Astrocyte (in vitro differentiated cells and primary cell): ENCODE measurements at places on chromosomes 2 and 18.

DNA sequence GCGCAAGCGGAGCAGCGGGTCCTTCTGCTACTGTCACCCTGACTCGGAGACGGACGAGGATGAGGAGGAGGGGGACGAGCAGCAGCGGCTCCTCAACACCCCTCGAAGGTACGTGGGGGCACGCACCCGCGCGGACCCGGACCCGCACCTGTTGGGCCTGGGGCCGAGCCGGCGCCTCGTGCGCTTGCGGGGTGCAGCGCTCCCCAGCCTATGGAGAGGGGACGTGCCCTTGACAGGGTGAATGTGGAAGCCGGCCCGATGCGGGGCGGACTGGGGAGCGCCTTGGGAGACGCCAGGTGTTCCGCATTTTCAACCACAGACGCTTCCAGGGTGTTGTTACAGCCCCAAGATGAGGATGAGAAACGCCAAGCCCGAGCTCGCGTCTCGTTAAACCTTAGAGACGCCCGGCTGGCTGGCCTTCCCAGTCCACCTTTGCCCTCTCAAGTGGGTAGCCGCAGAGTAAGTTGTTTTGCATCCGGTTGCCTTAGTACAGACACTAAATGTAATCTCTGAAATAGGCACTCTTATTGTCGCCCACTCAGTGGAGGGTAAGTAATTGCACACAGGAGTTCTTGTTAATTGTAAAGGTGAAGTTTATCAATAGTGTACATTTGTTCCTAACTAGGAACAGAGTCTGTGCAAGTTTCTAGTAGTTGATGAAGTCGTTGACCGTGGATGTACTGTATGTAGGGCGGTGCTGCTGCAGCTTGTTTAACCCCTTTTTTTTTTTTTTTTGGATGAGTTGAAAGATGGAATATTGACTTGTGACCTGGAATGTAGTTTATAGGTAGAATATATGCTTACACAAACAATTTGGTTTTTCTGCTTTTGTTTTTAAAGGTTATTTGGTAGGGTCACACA, 815 bp downstream of the GMCL1 start:
- peak; percentile 12 for DNase-seq

GRCh38 chr2:156797832-156798231, 361.7 kb downstream of the GPD2 start:
- no peak for DNase-seq

DNA sequence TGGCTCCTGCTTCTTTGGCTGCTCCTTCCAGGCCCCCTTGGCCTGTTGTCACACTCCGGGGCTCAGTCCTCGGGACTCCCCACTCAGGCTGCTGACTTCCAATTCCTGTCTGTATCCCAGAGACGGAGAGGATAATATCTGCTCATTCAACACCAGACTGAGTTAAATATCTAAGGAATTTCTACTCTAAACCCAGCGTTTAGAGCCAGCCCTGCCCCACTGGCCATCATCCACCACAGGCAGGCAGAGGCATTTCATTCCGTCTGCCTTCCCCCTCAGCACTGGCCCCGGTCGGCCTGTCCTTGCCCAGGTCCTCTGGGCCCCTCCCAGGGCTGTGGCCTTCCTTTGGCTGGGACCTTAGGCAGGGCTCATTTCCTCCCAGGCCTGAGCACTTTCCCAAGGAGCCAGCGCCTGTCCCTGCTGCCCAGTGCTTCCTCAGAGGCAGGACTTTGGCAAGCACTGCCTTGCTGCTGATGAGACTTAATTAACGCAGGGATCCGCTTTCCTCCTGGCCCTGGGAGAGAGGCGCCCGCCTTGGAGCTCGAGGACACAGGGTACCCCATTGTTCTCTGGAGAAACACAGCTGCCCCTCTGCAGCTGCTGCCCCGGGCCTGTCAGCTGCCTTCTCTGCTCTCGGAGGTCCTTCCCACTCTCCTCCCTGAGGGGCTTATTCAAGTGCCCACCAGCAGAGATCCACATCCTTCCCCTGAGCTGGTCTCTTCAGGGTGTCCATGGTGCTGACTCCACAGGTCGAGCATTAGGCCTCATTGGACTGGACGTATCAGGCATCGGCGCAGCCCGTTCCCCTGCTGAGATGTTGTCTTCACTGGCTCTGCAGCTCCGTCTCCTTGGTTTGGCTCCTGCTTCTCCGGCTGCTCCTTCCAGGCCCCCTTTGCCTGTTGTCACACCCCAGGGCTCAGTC, 42.8 kb downstream of the ATOH8 start:
- DNase-seq: no peak

- no peak for DNase-seq
These were observed 12.3 kb upstream of the POLI start for GRCh38 chr18:54257015-54257414.

DNA sequence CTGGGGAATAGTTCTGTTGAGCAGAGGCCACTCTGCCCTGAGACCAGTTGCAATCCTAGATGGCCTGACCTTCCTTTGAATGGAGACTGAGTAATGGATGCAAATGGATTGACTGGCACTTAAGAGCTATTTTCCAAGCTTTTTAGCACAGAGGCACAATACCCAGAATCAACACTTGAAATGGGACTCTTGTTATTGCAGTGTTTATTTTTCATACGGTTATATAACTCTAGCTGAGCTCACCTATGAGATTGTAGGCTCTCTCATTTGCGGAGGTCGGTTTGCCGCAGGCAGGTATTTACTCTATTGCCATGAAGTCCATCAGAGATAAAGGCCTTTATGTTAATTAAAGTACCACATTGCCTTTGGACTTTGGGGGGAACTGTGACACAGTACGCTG, 422.3 kb upstream of the CELF4 start:
- no peak for DNase-seq

- no peak for DNase-seq
These were observed 92.9 kb upstream of the RNF152 start for GRCh38 chr18:61985681-61986080.

GRCh38 chr2:236552581-236553363, 16.9 kb upstream of the ACKR3 start:
- no peak for DNase-seq

DNA sequence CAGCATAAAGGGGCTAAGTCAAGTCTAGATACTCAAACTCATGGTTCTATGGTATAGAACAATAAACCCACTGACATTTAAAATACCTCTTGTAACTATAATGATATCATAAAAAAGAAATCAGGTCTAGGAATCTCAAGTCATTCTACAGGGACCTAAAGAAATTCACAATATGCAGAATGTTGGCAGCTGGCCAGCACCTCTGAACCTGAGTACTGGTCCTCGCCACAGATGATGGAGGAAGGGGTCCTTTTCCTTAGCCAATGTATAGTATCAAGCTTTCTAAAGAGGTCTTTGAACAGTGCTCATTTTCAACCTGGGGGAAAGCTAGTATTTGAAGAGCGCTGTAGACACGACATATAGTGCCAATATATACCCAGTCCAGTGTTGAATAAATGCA, 108.4 kb upstream of the ITGB6 start:
- no peak for DNase-seq

- DNase-seq: no peak
These were observed 1.3 kb upstream of the NPPC start for GRCh38 chr2:231927566-231927890.

DNA sequence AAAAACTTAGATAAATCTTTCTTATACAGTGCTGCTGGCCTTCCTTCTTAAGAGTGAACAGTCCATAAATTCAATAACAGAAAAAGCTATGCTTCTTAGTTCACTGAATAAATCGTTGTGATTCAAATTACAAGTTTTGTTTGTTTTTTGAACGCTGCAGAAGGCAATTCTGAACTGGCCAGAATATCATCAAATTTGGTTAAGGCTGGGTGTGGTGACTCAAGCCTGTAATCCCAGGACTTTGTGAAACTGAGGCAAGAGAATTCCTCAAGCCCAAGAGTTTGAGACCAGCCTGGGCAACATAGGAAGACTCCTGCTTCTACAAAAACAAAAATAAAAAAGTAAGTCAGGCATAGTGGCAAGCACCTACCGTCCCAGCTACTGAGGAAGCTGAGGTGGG, 111.2 kb upstream of the SLC39A10 start:
- DNase-seq: no peak

DNA sequence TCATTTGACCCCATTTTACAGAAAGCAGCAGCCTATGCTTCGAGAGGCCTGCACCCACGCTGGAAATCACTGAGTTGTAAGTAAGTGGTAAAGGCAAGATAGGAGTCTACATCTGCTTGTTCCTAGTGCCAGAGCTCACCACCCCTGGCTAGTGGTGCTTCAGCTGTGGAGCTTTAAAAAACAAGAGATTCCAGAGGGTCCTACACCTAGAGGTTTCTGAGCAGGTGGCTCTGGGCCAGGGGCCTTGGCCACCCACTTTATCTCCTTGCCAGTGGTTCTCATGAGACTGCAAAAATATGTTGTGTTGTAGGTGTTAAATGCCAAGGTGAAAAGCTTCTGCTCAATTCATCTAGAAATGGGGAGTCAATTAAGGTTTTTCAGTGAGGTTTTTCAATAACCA, 60.0 kb upstream of the SERTAD2 start:
- no peak for DNase-seq

DNA sequence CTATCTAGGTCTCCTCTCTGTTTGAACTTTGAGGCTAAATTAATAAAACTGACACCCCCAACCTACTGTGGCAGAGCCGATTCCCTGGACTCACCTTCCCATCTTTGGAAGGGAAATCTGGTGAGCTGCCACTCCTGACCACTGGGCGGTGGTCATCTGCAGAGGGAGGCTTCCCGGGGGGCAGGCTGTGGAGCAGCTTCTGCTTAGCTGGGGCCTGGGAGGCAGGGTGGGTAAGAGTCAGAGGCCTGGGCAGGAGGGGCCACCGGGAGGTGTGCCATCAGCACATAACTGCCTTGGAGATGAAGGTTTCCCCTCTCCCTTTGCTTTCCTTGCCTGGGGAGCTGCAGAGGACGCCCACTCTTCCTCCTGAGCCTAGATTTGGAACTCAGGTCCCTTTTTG, 2.3 kb upstream of the NPPC start:
- no peak for DNase-seq

- DNase-seq: no peak
These were observed 23.7 kb upstream of the COL5A2 start for GRCh38 chr2:189203177-189203799.

- no peak for DNase-seq
These were observed 121.5 kb downstream of the GBX2 start for GRCh38 chr2:236046715-236047114.

GRCh38 chr2:174623690-174624089, 26.1 kb upstream of the WIPF1 start:
- no peak for DNase-seq

GRCh38 chr2:204199357-204199756, 262.8 kb downstream of the ICOS start:
- no peak for DNase-seq

DNA sequence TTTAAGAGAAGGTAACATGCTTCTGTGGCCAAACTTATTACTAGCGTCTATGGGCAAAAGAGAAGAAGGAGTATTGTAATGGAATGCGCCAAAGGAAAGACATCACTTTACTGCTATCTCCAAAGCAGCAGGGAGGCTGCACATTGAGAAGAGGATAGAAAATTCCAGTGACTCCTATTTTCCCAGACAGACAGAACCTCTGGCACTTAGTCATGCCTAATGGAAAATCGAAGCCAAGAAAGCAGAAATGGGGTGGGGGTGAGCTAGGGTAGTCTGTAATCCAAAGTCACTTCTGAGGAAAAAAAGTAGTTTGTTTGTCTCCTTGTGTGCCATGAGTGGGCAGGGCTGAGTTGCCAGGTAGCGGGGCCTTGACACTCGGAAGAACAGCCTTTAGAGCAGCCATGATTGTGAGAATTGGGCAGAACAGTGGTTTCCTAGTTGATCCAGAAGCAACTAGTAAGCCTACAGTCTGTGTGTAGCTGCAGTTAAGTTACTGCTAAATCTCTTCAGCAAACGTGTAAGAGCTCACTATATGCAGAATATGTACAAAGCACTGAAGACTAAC, 79.4 kb upstream of the FOSL2 start:
- peak; percentile 42 for DNase-seq

- DNase-seq: no peak
These were observed 160.5 kb upstream of the EPC2 start for GRCh38 chr2:148484066-148484465.

- DNase-seq: no peak
These were observed 8.9 kb upstream of the ANKRD29 start for GRCh38 chr18:23671564-23671963.

GRCh38 chr2:10471046-10471571, 23.0 kb upstream of the ODC1 start:
- no peak for DNase-seq

DNA sequence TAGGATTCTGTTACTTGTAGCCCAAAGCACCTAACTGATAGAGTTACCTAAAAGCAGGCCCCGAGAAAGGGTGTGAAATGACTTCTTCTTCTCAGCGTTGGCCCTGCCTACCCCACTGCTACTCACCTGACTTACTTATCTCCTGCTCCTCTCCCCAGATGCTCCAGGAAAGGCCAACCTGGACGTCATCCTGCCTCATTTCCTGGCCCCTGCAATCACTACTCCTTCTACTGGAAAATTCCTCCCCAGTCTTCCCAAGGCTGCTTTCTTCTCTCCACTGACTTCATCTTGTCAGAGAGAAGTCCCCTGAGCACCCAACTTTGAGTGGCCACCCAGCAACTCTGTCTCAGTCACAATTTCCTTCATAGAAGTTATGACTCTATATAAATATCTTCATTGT, 63.4 kb upstream of the KLF7 start:
- DNase-seq: no peak

DNA sequence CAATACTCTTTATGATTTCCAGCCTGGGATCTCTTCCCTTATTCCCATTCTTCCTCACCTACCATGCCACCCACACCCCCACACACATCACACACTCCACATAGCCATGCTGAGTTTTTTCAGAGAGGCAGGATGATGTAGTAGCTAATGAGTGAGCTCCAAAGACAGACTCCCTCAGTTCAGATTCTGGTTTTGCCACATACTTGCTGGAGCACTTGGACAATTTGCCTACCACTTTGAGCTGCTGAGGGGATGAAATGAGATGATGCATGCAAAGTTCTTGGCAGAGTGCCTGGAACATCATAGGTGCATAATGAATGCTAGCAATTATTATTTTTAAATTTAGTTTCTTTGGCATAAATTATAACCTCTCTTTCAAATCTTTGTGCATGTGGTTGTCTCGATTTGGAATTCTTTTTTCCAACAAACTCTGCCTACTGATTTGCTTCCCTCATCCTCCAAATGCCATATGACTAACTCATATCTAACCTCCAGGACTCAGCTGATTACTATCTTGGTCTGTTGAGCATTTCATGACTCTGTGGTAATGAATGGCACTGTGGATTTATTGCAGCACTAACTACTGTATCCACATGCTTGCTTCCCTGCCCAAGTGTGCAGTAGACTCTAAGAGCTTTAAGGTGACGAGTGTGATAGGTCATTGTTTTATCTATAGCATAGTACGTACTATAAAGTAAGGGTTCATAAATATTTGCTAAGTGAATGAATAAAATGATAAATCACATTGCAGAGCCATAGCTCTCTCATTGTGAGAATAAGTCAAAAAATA, 99.1 kb downstream of the TACR1 start:
- DNase-seq: peak; percentile 96

- DNase-seq: peak; percentile 56
These were observed 89.9 kb downstream of the GLI2 start for GRCh38 chr2:120825370-120826259.

GRCh38 chr2:239735829-239736357, 289.2 kb downstream of the NDUFA10 start:
- no peak for DNase-seq
